ENCODE measurements at places on chromosomes 1 and 21.

DNA sequence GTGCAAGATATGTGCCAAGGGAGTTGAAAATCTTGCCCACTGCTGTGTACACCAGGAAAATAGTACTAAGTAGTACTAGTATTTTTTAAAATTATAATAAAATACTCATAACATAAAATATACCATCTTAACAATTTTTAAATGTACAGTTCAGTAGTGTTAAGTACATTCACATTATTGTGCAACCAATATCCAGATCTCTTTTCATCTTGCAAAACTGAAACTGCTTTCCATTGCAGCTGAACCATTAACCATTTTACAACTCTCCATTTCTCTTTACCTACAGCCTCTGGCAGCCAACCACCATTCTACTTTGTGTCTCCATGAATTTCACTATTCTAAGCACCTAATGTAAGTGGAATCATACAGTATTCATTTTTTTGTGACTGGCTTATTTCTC is 19.3 kb upstream of the RAB3GAP2 start:
- DNase-seq: no peak

- no peak for DNase-seq
Measured at GRCh38 chr1:210236840-210237409, 4.3 kb downstream of the SERTAD4 start.

- DNase-seq: no peak
Measured at GRCh38 chr21:29509121-29509520, 210.4 kb downstream of the BACH1 start.

GRCh38 chr1:111422546-111423391 is 4.8 kb downstream of the OVGP1 start:
- no peak for DNase-seq

- no peak for DNase-seq
Measured at GRCh38 chr21:31710586-31710985, 21.3 kb downstream of the SCAF4 start.

DNA sequence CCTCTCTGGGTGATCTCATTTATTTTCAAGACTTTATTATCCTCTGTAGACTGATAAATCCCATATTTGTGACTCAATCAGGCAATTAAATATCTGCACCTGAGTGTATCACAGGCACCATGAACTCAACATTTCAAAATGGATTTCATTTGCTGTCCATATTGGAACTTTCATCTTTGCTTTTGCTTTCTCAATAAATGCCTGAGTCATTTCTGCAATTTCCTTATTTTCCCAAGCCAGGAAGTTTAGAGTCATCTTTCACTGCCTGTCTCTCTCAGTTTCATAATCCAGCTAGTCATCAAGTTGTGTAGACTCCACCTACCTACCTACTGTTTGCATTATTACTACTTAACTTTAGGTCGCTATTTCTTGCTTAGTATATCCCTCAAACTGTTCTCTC is 540.9 kb downstream of the LMO4 start:
- DNase-seq: no peak
